ENCODE measurements at places on chromosomes 4 and X.

DNA sequence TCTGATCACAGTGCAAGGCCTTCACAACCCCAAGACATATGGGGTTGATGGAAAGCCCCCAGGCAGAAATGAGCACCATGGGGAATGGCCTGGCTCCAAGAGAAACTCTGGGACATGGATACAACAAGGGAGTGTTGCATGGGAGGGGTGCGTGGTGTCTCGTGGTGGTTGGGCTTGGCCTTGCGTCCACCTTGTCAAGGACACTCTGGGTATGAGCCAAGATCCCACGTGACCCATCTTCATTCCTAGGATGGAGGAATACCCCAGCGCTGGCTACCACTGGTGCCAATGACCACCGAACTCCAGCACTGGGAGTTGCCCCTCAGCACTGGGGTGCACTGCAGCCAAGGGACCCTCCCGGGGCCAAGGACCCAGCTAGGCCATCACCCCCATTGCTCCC, 267.5 kb upstream of the AGTR2 start:
- no peak for DNase-seq

DNA sequence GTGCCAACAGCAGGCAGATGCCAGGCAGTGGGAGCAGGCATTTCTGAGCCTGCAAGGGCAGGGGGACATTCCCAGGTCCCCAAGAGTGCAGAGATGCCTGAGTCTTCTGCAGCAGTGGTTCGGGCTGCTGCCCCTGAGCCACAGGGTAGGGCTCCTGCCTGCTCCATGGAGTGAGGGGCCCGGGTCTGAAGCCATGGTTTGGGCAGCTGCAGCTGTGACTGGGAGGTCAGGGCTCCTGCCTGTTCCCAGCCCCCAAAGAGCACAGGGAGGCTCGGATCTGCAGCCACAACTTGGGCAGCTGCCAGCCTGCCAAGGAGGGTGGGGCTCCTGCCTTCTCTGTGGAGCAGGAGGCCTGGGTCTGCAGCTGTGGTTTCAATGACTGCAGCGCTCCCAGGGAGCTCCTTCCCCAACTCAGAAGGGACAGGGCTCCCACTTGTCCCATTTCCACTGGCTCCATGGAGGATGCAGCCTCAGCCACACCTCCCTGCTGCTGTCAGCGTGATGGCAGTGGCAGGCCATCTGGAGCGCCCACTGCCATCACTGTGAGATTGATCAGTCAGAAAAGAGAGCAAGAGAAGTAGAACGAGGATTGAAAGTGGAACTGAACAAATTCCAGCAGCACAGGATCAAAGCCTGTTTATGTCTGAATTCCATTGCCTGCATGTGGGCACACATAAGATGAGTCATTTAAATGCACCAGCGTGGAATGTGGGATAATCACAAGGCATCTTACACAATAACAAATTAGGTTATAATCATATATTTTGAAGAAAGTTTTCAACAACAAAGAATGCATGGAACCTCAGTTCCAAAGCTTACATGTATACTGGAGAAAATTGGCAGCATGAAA, 93.1 kb upstream of the CXorf51A start:
- no peak for DNase-seq

- no peak for DNase-seq
Measured at GRCh38 chr4:38152721-38153386, 192.7 kb downstream of the PTTG2 start.

DNA sequence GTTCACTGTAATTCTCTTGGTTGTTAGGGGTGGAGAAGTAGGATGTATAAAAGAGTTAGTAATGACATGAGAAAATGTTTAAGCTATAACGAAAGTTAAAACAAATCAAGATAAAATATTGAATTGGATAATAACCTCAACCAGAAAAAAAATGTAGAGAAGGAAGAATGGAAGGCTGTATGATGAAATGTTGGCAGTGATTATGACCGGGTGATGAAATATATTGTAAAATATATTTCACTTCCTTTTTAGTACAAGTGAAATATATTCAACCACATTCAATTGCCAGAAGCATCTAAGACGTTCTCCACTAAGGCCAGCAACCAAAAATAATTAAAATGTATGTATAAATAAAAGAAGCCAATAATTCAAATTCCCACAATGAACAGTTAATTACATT, 309.3 kb upstream of the FGF13 start:
- peak; percentile 0 for DNase-seq

GRCh38 chr4:84689197-84689596, 106.3 kb downstream of the CDS1 start:
- no peak for DNase-seq

- DNase-seq, result no peak
Measured at GRCh38 chr4:185092535-185093197, 50.4 kb upstream of the SLC25A4 start.

Data from fibroblast of skin of left biceps (primary cell).